GM12891 (cell line): ENCODE measurements at places on chromosomes 11 and 22.

DNA sequence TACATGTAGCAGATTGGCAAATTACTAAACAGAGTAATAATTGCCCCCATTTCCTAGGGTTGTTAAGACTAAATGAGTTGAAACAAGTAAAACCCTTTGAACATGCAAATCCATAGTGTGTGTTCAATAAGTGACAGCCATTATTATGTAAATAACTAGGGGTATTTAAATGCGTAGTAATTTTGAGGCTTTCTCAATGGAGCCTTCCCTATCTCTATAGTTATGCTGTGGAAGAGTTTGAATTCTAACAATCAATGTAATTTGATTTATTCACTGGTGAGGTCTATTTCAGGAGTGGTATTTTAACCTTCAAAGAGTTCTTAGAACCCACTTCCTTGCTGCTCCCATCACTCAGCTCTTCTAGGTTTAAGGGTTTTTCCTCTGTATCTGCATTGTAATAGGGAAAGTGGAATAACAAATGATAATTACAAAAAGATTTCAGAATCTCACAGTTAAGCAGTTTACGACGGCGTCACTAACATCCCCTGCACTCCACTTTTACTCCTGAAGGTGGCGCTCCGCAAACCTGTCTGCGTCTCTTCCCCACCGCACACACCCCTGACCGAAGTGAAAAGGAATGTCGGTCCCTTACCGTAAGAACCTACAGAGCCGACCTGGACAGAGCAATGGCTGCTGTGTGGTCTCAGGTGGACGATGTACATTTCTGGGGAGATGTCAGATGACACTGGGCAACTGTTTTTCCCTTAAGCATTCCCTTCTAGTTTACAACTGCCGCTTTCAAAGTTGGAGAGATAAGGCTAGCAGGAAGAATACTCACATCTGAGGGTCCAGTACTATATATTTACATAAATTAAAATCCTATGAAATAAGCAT is 80.8 kb downstream of the ZC3H12C start:
- DNase-seq = no peak

GRCh38 chr22:27269751-27270543 is 531.6 kb downstream of the MN1 start:
- DNase-seq = no peak

- no peak for DNase-seq
Observed at GRCh38 chr22:41908411-41909309, 6.2 kb downstream of the SHISA8 start.

DNA sequence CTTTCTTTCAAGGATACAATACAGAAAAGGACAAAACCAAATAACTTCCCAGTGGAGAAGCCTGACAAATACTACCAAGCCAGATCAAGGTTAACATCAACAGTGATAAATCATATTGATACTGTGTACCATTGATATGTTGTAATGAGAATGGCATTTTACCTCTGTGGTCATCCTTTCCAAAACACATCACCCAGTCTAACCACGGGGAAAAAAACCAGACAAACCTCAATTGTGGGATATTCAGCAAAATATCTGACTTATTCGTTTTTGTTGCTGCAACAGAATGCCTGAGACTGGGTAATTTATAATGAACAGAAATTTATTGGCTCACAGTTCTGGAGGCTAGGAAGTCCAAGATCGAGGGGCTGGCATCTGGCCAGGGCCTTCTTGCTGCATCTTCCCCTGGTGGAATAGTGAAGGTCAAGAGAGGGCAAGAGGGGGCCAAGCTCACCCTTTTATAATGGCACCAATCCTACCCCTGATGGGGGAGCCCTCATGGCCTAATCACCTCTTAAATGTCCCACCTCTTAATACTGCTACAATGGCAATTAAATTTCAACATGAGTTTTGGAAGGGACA is 66.1 kb downstream of the FAM76B start:
- DNase-seq = no peak
